NCI-H1436 (cell line): ENCODE measurements at places on chromosomes 5 and 9.
A peak's percentile ranks its signal among the peaks of the same experiment; 100 is the strongest.

GRCh38 chr9:114446672-114447450, 58.4 kb downstream of the WHRN start:
- DNase-seq = no peak

DNA sequence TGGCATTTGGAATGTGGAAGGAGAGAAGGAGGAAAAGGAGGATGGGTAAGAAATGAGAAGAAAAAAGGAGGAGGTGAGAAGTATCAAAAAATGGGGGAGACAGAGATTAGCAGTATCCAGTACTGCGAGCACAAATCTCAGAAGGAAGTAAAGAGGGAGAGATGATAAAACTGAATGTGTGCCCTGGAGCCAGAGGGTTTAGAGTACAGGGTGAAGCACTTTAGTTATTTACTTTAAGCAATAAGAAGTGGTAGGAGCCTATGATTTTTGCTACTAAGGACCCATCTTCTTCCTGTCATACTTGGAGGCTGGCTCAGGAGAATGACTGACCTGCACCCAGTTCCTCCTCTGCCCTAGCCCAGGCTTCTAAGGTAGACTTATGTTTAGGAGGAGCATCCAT, 94.9 kb downstream of the ADRB2 start:
- DNase-seq = no peak

DNA sequence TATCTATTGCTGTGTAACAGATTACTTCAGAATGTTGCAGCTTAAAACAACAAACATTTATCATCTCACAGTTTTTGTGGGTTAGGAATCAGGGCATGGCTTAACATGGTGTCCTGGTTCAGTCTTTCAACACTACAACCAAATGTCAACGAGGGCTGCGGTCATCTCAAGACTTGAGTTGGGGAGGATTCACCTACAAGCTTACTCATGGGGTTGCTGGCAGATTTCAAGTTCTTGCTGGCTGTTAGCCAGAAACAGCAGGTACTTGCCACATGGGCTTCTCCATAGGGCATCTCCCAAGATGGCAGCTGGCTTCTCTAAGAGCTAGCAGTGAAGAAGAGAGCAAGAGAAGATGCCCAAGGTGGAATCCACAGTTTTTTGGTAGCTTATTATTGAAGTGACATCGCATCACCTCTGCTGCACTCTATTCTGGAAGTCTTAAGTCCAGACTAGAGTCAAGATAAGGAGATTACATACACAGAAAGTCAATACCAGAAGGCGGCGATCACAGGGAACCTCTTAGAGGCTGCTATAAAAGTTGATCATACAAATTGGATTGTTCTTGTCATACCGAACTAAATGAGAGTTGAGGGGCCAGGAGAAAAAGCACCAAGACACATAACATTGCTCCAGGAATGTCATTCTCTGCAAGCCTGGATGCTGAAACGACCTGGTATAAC, 42.2 kb downstream of the C9orf153 start:
- DNase-seq = no peak

GRCh38 chr9:68897577-68898145, 116.3 kb downstream of the PRKACG start:
- DNase-seq = no peak

DNA sequence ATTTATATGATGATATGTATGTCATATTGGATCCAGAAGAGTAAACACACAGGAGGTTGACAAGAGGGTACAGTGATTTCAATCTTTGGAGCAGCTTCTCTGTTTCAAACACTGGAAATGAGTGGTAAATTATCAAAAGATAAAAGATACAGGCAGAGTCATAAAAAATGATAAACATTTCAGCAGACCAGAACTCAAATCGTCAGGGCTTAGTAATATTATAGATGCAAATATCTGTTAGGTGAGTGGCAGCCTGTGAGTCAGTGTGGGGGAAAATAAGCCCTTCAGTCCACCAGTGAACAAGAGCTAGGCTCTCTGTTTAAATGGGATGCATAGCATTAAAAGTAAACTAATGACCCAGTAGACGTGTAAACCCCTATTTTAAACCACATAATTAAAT, 1378.1 kb downstream of the EFNA5 start:
- no peak for DNase-seq

- DNase-seq = no peak
Measured at GRCh38 chr5:42620579-42621216, 135.9 kb upstream of the CCDC152 start.

DNA sequence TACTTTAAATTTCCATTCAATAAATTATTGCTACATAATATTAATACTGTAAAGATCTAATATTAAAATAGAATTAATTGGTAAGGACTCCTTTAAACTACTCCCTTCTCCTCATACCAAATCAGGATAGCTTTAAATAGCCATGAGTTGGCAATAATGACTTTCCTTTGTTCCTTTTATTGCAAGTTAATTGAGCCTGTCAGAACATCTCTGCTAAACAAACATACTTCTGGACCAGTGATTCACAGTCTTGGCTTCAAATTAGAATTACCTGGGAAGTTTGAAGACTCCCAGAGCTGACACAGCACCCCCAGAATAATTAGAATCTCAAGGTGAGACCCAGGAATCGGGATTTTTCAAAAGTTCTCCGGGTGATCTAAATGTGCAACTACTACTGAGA, 18.7 kb downstream of the C5orf58 start:
- no peak for DNase-seq

DNA sequence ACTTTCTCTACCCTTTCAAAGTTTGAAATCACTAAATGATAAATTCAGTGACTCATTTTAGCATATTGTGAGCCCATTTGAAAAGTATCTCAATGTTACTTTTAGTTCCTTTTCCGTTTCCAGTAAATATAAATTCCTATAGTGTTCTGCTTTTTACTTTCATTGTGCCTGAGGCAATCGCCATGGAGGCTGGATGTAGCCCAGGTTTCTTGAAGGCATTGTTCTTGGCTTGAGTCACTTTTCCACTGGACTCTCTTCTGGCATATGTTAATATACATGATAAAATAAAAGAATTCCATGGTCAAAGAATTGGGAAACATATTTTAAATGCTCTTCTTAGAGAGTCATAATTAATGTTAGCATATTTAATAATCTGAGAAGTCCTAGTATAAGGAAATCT, 327.0 kb downstream of the IZUMO3 start:
- no peak for DNase-seq

DNA sequence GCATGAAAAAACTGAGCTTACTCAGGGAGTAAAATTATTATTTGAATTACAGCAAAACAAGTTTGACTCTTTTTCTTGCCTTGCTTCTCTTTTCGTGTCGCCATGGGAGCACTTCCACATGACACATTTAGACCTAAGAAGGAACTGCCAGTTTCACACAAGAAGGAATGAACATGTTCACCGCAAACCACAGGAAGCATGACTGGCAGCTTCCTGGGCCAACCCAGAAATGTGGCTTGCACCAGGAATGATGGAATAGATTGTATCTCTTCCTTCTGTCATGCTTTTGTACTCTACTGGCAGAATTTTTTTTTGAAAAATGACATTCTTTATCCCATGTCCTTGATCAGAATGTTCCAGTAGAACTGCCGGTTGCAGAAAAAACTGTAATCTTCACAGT, 32.9 kb upstream of the MAN2A1 start:
- no peak for DNase-seq

- DNase-seq = no peak
Measured at GRCh38 chr9:86763791-86764190, 183.5 kb downstream of the GAS1 start.

GRCh38 chr5:139760066-139761056, 35.2 kb upstream of the PSD2 start:
- no peak for DNase-seq

GRCh38 chr5:130992095-130992494, 173.0 kb downstream of the HINT1 start:
- DNase-seq = no peak

- no peak for DNase-seq
Measured at GRCh38 chr5:41842777-41843176, 27.4 kb downstream of the OXCT1 start.

DNA sequence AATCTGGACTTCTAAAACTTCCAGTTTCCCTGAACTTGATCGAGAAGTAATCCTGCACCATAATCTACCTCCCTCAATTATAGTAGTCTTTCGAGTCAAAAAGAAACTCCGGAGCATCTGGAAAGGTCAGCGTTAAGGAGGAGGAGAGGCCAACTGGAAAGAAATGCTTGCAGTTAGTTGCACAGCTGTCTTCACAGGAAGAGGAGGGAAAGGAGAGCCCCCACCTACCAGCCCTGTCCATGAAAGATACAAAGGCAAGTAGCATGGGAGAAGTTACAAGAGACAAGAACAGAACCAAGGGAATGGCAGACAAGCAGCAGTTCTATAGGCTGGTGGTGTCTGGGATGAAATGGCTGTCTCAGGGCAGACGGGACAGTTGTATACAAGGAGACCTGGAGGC, 170.6 kb downstream of the RAB3C start:
- no peak for DNase-seq

DNA sequence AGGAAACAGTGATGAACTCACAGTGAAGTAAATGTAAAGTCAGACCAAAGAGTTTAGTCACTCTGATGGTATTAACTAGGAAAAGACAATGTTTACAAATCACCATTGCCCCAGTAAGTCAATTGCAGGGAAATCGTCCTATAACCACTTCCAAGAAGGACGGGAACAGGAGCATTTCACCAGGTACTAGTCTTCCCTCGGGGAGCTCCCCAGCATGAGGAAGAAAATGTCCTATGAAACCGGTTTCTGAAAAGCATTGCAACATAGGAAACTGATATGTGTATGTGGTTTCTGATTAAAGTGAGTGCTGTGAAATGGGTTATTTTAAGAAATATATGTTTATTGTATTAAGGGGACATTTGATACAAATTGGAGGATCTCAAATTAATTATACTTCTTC, 626.7 kb upstream of the ADAMTS16 start:
- DNase-seq = no peak

GRCh38 chr9:76373173-76373783, 20.9 kb downstream of the RFK start:
- no peak for DNase-seq

DNA sequence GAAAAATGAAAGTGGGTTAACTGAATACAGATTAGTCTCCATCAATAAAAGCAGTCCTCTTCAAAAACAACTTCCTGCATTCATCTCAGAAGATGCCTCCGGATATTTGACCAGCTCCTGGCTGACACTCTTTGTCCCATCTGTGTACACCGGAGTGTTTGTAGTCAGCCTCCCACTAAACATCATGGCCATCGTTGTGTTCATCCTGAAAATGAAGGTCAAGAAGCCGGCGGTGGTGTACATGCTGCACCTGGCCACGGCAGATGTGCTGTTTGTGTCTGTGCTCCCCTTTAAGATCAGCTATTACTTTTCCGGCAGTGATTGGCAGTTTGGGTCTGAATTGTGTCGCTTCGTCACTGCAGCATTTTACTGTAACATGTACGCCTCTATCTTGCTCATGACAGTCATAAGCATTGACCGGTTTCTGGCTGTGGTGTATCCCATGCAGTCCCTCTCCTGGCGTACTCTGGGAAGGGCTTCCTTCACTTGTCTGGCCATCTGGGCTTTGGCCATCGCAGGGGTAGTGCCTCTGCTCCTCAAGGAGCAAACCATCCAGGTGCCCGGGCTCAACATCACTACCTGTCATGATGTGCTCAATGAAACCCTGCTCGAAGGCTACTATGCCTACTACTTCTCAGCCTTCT, 16.6 kb downstream of the F2R start:
- DNase-seq = no peak

- no peak for DNase-seq
Measured at GRCh38 chr5:1846583-1846982, 36.1 kb downstream of the IRX4 start.

DNA sequence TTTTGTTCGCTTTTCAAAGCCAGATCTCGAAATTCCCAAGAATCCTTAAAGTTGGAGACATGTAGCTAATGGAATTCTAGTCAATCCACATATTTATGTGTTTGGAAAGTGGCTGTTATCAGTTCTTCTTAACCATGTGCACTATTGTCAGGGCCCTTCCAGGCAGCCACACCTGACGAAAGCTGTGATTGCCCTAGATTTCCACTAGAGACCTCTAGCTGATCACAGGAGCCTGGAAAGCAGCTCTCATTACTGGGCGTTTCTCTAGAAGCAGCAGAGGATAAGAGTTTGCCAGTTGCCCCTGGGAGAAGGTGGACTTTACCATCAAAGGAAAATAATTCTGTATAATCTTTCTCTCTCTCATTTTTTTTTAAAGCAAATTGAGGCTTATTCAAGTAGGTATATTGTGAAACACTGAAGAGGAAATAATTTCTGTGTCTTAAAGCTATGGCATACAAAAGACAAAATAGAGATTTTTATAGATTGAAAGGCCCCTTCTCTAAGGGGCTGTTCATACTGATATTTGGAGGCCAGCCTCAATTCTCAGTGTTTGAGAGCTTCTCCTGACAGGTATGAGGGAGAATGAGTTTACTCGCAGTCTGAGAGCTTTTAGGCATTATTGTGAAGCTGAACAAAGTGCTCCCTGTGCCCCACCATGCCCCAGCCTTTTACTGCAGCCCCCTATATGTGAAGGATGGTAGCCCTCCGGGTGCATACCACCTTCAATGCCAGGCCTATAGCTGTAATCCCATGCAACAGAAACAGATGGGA, 405.4 kb upstream of the ACTBL2 start:
- DNase-seq = no peak

DNA sequence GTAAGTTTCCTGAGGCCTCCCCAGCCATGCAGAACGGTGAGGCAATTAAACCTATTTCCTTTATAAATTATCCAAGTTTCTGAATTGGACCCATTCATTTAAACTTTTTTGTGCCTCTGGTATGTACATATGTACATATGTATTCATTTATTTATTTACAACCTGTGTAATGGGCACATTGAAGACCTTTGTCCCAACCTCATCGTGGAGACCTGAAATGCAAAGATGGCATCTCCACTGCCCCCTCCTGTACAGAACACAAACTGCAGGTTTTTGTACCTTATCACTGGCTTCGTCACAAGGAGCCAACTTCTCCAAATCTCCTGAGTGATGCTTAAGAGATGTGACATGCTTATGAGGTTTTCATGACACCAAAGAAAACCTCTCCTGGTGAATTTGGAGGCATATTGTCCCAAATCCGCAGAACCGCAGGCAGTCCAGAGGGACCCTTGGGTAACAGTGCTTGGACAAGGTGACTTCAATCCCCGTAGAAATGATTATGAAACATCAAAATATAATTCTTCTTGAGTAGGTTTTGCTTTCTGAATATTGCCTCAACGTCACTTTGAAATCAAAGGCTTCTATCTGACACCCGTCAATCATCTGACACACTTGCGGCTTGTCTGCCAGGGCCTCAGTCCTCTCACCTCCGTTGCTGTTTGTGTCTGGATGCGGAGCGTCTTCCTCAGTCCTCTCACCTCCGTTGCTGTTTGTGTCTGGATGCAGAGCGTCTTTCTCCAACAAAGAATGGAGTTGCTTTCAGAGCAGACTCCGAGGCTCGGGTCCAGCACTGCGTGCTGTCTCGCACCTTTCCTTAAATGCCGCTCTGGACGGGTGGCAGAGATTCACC, 135.0 kb upstream of the IRX4 start:
- DNase-seq = no peak

GRCh38 chr5:73214996-73215395, 42.0 kb downstream of the TMEM174 start:
- peak; percentile 17 for DNase-seq
